HCT116 (cell line): ENCODE measurements at places on chromosomes 4 and X.

DNA sequence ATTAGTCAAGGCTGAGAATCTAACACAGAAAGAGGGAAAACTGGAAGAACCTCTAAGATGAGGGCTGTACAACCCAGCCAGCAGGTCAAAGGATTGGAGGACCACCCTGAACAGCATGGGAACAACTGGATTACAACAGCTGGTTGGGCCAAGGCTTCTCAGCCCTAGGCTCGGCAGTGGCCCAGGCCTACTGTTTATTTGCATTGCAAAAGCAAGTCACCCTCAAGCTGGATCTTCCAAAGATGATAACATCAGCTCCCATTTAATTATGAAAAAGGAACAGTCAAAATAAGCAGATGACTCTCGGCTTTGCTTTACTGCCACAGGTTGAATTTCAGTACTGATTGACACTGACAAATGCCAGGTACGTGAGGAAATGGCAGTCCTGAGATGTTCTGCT, 61.8 kb downstream of the GPC3 start:
- DNase-seq, result no peak

GRCh38 chr4:2074588-2074987, 15.5 kb downstream of the NAT8L start:
- DNase-seq, result no peak

DNA sequence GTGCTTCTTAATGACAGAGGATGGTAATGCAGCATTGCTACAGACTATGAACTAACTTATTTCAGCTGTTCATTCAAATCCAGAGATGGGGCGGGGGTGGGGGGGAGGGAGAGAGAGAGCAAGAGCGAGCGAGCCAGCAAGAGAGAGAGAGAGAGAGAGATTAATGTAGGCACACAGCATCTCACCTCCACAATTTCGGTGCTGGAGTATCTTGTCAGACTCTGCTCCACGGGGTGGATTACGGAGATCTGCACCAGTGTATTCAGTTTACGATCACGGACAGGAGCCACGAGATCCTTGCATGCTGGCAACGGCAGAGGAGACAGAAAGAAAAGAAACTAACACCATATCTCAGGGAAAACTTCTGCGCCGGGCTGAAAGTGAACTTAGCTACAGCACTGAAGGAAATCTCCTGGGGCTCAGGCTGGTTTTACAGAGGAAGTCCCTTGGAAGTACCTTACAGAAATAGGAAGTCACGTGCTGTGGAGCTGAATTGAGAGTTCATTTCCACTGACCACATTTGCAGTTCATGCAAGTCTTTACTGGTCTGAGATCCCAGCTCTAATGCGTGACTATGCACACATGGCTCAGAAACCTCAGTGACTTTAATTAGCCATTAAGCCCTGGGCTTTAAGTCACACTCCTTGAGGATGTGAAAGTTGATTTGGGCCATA, 440.9 kb downstream of the INPP4B start:
- DNase-seq, result no peak

DNA sequence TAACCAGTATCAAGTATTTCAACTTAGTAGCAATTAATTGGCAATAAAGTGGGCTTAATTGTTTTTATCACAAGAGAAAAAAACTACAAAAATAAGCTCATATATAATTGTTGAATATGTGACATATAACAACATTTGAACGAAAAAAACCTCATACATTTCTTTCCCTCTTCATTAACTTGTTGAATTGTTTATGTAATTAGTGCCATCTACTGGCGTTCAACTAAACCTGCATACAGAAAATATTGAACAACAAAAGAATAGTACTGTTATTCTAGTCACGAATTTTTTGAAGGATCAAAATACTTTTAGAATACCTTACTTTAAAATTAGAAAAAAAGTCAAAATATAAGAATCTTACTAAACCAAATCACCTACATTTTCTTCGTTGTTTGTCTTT, 586.5 kb upstream of the FTHL17 start:
- DNase-seq, result no peak

DNA sequence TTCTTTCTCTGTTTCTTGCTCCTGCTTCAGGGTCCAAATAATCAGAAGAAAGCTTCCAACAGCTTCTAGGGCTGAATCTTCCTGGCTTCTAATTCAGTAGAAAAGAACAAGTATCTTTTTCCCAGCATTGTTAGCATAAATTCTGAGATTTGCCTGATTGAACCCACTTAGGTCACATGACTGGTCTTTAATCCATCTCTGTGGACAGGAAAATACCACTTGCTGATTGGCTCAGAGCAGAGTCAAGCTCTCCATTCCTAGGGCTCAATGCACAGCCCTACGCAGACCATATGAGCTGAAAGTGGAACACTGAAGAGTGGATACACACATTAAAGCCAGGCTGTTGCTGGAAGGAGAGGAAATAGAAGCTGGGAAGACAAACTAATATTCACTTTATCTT, 99.6 kb upstream of the RPL34 start:
- DNase-seq, result no peak

GRCh38 chr4:151100531-151100930, 1.1 kb downstream of the RPS3A start:
- no peak for DNase-seq

- no peak for DNase-seq
These were observed 197.4 kb downstream of the PTTG2 start for GRCh38 chr4:38157592-38157991.

DNA sequence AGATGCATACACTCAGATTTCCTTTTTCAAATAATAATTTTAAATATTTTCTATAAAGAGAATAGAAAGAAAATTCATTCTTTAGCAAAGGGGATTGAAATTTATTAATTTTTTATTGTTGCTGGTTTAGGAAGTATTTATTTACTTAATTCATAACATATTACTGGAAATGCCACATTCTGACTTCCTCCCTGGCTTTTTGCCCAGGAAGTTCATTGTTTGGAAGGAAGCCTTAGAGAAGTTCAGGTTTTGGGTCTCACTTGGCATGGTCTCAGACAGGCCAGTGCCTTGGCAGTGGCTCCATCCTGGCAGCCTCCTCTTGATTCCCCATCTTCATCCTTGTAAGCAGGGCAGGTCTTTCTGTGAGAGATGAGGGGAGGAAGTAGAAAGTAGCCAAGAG, 50.5 kb downstream of the IL15 start:
- peak; percentile 7 for DNase-seq
